MCF 10A (cell line): ENCODE measurements at places on chromosomes 11 and 22. TPM values are rescaled to one million over a fixed set of nuclear protein-coding genes. Genes with fewer than 3 reads are reported as not detected.

CRYBB2 gene
- 0.52 and 0.68 TPM in 2 replicates for total RNA-seq

EXPH5 gene
- 9.2 and 17.9 TPM in 2 replicates for total RNA-seq

ART1 gene
- total RNA-seq, result not detected in 2 replicates

RASGRP2 gene
- not detected in 2 replicates for total RNA-seq

SYCE3 gene
- total RNA-seq, result 0.82 and 1.2 TPM in 2 replicates

P2RX6 gene
- total RNA-seq, result 0.19 and 0.22 TPM in 2 replicates

CDC42BPG gene
- 3.0 and 3.7 TPM in 2 replicates for total RNA-seq

KRTAP5-10 gene
- total RNA-seq, result not detected in 2 replicates

OR52D1 gene
- not detected in 2 replicates for total RNA-seq

LAYN gene
- total RNA-seq, result not detected in 2 replicates

DNA sequence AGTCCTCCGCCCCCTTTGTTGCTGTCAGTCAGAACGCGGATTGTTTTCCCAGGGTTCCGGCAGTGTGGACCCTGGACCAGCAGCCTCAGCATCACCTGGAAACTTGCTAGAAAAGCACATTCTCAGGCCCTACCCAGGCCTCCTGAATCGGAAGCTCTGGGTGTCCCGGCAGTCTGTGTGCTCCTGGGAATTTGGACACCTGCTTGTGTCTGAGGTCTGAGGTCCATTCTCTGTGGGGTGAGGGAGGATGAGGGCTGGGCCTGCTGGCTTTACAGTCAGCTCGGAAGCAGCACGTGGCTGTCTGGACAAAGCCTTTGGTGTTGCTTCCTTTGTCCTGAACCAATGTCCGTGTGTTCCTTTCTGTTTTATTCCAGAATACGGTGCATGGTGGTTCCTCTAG is 299.7 kb downstream of the TBC1D22A start:
- no peak for DNase-seq

- peak; percentile 54 for DNase-seq
These were observed 143.8 kb upstream of the DDI1 start for GRCh38 chr11:103892603-103893002.

DNA sequence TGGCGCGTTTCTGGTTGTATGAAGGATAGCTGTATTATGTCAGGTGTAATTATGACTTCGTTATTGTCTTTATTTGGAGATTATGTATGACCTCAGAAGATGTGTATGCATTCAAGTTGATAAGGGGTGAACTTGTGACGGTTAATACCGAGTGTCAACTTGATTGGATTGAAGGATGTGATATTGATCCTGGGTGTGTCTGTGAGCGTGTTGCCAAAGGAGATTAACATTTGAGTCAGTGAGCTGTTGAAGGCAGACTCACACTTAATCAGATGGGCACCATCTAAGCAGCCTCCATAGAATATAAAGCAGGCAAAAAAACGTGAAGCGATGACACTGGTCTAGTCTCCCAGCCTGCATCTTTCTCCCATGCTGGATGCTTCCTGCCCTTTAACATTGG is 15.3 kb upstream of the CD82 start:
- DNase-seq, result no peak

DNA sequence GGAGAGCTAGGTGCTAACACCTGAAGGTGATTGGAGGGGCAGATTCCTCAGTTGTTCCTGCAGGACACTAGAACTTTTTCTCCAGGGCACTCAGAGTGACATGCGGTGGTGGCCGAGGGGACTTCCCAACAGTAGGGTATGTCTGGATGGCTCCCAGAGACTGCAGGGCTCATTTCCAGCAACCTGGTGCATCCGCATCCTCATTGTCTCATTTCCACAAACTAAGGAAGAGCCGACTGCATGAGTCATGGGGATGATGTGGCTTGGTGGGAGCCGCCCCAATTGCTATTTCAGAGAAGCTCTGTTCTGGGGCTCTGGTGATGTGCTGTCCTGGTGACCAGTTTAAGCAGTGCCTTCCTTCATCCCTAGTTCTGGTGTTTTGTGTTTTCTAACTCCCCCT is 2.8 kb upstream of the ROBO4 start:
- peak; percentile 89 for DNase-seq

DNA sequence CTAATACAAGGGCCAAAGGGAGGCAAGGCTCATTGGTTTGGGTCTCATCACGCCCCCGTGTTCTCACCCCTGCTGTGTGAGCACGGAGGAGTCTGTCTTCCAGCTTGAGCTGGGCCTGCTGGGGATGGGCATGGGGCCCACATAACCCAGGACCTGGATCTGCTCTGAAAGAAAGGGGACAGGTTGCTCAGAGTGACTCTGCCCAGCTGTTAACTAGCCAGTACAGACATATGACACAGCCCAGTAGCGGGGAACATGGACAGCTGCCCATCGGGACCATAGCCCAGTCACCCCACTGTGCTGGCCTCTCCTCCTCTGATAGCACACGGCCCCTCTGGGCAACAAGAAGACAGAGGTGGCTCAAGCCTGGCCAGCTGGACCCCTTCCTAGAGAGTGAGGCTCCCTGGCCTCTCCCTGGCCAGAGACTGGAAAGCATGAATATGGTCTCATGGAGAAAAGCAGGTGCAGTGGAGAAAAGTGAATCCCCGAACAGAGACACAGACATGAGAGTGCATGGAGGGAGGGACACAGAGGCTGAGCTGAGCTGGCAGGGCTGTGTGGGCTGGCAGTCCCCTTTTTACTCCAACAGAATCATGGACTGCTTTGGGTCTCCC is 973.9 kb downstream of the BRD1 start:
- DNase-seq, result no peak

GRCh38 chr11:15539645-15540044 is 424.9 kb downstream of the INSC start:
- DNase-seq, result no peak

- DNase-seq, result peak; percentile 52
These were observed 838 bp downstream of the FKBP2 start for GRCh38 chr11:64241491-64242374.

- DNase-seq, result no peak
These were observed 32.3 kb downstream of the TRIM29 start for GRCh38 chr11:120105576-120105975.

DNA sequence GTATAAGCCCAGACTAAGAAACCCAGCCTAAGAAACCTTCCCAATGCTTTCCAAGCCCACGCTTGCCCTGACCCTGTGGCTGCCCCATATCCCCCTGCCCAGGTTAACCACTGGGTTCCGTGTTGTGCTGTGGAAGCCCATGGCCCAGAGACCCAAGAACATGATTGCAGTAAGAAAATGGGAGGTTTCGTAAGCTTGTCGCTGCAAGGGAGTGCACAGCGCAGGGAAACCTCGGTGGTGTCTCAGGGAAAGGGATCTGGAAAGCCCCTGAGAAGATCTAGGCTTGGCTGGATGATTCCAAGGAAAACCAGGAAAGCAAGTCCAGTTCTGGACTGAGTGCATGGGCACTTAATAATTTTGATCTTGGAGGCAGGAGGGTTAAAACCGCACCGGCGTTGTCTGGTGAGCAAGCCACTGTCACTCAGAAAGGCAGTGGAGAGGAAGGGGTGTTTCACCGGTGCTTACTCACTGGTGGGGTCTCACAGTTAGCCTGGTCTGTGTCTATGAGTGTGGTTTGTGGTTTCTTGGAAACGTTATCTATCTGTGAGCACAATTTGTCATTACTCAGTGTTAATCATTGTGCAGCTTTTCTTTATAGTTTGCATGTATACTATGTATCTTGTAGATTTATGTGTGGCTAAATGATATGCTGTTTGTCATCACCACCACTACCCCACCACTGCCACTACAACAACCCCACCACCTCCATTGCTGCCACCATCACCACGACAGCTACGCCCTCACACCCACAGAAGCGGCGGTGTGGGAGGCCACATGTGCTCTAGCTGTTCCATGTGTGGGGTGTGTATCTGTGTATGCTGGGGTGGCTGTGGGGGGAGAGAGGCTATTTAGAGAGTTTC is 53.3 kb upstream of the PRDM11 start:
- no peak for DNase-seq

GRCh38 chr22:45538281-45538680 is 35.6 kb downstream of the FBLN1 start:
- peak; percentile 60 for DNase-seq

DNA sequence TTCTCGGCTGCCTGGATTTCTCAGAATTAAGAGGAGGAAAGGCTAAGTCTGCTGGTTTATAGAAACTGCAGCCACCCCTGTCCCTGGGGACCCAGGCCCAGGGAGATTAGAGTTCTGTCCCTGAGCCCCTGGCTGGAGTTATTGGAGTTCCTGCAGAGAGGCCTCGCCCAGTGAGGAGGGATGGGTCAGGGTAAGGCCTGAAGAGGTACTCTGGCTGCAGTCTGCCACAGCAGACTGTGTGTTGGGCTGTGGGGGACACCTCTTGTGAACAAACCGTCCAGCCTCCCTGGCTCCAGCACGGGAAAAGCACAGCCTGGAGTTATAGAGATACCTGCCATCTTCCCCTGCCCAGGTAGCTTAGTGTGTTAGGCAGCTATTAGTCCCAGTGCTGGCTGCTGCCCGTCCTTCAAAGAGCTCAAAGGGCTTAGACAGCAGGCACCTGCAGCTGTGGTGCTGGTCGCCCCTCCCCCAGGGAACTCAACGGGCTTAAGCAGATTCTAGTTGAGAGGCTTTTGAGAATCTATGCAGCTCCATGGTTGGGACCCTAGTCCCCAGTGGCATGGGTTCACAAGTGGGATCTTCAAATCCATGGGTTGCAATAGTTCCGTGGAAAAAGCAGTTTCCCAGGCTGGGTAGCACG is 36.6 kb upstream of the MUC15 start:
- no peak for DNase-seq

GRCh38 chr11:23765682-23766252 is 731.1 kb upstream of the LUZP2 start:
- DNase-seq, result no peak

GRCh38 chr11:112581747-112582146 is 321.1 kb upstream of the PLET1 start:
- DNase-seq, result no peak

DNA sequence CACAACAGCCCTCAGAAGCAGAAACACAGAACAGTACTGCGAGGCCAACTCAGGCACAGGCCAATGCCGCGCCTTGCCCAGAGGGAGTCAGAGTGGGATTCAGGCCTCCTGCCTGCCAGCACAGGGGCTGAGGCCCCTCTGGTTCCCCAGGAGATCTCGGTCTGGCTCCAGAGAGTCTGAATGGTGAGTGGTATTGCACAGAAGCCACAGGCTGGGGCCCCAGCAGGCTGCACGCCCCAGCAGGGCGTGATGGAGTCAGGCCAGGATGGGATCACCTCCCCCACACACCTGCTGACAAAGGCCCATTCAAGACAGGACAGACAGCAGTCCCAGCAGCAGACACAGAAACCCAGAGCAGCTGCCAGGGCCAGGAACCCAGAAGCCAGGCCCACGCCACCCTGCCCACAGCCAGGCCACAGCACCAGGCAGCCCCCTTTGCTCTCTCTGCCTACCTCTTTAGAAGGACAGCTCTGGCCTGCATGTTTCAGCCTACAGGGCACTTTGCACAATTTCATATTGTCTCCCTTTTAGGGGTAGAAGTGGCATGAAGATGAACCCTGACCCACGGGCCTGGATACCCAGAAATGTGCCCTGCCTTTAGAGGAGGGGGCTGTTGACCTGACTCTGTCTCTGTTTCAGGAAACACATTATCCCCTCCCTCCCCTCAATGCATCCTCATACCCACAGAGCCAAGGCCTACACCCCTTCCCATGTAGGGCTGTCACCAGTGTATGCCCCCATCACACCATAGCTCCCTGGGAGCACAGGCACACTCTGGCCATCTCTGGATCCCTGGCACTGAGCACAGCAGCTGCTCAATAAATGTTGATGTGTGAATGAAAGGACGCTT is 6.1 kb downstream of the FXYD6 start:
- DNase-seq, result no peak

DNA sequence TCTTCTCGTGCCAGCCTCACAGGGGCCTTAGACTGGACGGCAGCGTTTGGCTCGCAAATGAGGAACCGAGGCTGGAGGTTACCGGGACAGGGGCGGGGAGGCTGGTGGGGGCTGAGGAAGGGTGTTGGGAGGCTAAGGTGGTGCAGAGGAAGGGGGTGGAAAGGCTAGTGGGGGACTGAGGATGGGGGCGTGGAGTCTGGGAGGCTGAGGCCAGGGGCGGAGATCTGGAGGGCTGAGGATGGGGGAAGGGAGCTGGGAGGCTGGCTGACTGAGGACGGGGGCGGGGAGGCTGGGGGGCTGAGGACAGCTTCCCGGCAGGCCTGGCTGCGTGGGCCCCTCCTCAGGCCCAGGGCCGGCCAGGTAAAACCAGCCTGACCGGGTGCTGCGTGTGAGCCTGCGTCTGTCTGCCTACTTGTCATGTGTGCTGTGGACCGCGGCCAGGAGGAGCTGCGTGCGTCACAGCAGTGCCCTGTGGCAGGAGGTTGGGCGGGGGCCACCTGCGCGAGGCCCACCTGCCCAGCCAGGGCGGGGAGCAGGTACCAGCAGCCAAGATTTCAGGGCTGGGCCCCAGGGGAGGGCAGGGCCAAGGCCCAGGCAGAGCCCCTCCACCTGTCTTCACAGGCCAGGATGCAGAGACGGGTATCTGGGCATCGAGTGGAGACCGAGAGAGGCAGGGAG is 9.4 kb upstream of the PIM3 start:
- DNase-seq, result peak; percentile 90

DNA sequence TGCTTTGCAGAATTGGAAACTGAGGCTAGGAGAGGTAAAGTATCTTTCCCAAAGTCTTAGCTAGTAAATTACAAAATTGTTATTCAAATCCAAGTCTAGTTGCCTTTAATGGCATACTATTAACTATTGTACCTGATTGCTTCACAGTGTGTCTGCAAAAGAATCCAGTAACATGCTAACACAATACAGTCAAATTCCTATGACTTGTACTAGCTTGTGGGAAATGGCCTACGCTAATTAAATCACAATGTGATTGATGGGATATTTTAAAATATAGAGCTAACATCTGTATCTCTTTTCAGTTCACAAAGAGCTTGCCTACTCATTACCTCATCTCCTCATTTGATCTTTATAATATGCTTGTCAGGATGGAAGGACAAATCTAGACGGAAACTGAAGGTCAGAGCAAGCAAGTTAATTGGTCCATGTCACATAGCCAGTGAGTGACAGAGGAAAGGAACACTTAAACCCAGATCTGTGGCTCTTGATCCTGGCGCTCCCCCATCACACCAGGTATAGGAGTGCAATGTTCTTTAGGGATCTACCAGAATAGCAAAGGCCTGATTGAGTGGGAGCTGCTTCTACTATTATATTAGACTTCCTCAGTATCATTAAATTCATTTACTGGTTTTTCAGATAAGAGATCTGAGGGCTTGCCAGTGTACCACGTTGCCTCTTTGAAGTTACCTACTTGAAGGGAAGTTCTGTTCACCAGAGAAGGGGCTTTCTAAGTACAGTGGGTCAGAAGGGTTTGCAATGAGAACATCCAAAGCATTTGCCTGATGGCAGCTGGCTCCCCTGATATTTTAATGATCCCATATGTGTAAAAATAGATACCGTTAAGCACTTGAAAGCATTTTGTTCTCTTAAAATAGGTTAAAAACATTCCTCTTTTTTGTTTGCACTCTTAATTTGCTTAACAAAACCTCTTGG is 213.6 kb upstream of the SESN3 start:
- DNase-seq, result no peak

DNA sequence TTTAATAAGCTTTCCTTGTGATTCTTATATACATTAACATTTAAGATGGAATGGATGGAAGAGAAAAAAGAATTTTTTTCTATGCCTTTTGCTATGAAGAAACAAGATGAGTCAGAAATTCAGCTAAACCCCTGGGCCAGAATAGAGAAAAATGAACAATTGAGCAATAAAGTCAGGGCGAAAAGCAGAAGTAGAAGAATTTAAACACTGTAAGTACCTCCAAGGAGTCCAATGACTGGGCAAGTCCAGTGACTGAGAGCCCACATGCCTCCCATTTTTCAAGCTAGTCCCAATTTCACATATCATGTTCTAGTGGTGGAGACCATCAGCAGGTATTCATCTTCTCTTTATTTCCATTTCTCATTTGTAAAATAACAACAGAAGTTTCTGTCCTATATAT is 18.6 kb upstream of the APLP2 start:
- DNase-seq, result peak; percentile 30

GRCh38 chr11:129287920-129288319 is 87.7 kb upstream of the BARX2 start:
- DNase-seq, result no peak
